ENCODE measurements at places on chromosomes 5 and 9.

- DNase-seq: no peak
Measured at GRCh38 chr5:172274951-172275753, 8.4 kb downstream of the UBTD2 start.

- no peak for DNase-seq
Measured at GRCh38 chr9:125992557-125992956, 245.4 kb downstream of the PBX3 start.

GRCh38 chr5:134945041-134945440 is 22.7 kb upstream of the CATSPER3 start:
- DNase-seq: no peak

GRCh38 chr5:100175346-100175745 is 359.8 kb upstream of the FAM174A start:
- no peak for DNase-seq

GRCh38 chr5:62727184-62727583 is 148.6 kb downstream of the LRRC70 start:
- DNase-seq: no peak
